Suppressor macrophage treated with lipopolysaccharide for 4 hours (primary cell): ENCODE measurements at places on chromosomes 4 and X.

DNA sequence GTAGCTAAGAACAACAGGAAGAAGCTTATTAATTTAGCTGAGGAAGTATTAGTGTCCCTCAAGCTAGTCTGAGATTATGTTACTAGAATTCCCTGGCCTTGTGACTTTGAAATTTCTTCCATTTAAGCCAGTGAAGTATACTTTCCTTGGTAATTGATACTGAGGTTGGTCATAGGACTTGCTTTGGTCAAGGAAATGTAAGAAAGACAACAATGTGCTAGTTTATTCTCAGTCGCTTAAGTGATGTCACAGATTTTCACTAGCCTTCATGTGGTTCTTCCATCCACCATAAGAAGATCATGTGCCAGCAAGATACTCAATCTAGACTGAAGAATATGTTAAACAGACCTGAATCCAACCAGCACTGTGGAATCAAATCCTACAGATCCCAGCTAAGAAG is 1140.1 kb downstream of the TECRL start:
- no peak for DNase-seq

GRCh38 chr4:108446556-108446955 is 173.8 kb upstream of the RPL34 start:
- DNase-seq, result no peak

DNA sequence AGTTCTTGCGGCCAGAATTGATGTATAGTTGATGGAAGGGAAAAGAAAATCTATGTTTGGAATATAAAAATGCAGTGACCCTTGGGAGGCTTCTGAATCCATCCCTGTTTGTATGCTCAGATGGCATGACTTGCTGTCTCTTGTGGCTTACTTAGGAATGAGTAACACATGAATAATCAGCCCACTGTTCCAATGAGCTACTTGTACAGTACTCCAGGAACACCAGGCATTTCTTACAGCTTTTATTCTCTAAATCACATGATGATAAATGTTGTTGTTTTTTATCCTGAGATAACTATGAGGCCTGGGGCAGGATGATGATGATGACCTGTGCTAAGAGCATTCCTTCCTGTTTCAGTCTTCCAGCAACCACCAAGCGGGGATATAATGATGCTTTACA is 18.9 kb downstream of the TMPRSS11E start:
- no peak for DNase-seq

- no peak for DNase-seq
Observed at GRCh38 chr4:15525080-15525479, 55.4 kb downstream of the CC2D2A start.
